ENCODE measurements at places on chromosomes 1 and 21.
A peak's percentile ranks its signal among the peaks of the same experiment; 100 is the strongest.

- H3K4me3 ChIP-seq, result no peak overlapping the region
- no peaks in the 10 kb centered on the region for H3K27me3 ChIP-seq
- DNase-seq, result no peak
- no peaks in the 10 kb centered on the region for H3K4me1 ChIP-seq
- H3K27ac ChIP-seq, result no peak overlapping the region
Measured at GRCh38 chr21:14099570-14099969, 111.2 kb downstream of the LIPI start.

DNA sequence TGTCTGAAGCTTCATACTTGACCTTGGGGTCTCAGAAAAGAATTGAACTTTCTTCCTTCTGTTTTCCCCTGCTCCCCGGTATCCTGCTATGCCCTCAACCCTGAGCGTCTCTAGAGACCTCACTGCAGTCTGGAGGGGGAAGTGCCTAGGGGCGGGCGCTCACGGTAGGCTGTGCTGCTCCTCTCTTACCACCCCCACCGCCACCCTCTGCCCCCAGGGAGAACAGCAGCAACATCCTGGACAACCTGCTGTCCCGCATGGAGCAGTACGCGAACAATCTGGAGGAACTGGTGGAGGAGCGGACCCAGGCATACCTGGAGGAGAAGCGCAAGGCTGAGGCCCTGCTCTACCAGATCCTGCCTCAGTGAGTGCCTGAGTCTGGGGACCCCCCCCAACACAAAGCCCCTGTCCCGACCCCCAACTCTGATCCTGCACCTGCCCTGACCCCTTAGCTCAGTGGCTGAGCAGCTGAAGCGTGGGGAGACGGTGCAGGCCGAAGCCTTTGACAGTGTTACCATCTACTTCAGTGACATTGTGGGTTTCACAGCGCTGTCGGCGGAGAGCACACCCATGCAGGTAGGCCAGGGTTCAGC is 10.3 kb downstream of the NPR1 start:
- no peak for DNase-seq
- no peaks in the 10 kb centered on the region for H3K4me1 ChIP-seq
- H3K27me3 ChIP-seq, result no peaks in the 10 kb centered on the region
- H3K27ac ChIP-seq, result no peak overlapping the region
- H3K4me3 ChIP-seq, result no peak overlapping the region
- peaks cover 9% of the 10 kb centered on the region for H3K36me3 ChIP-seq

DNA sequence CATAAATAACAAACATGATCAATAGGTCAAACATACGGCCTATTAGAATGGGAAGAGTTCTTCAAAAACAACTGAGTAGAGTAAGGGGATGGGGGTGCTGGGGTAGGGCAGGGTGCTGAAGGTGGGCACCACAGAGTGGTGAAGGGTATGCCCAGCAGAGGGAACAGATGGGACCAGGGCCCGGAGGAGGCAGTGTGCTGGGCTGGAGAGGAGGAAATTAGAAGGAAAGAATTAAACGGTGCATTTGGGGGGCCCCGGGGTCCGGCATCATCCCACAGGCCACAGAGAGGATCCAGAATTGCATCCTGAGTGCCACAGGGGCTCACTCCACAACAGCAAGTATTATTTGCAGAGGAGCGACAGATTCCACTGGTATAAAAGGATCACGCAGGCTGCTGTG is 94.5 kb downstream of the GLIS1 start:
- no peaks in the 10 kb centered on the region for H3K4me1 ChIP-seq
- DNase-seq, result no peak
- H3K27ac ChIP-seq, result no peak overlapping the region
- no peaks in the 10 kb centered on the region for H3K36me3 ChIP-seq

DNA sequence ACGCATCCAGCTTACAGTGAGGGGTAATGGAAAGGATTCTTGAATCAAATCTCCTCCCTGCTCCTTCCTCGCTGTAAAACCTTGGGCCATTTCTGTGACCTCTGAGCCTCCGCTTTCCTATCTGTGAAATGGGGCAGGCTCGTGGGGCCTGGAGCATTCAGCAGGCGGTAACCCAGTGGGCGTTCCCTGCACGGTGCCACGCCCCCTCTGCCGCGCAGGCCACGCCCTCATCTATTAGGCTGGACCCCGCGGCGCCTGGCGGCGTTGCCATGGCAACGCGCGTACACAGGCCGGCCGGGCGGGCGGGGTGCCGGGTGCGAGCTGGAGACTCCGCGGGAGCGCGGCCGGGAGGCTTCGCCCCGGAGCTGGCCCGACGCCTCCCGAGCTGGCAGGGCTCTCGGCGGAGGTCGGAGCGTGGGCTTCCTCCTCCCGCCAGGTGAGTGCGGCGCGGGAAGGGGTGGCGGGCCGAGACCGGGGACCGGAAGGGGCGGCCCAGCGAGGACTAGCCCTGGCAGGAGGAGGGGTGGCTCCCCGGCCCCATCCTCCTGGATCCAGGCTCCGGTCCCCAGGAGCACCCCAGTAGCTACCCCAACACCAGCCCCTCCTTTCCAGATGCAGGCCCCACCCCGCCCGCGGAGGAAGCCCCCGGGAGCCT is at the start of gene FHAD1:
FHAD1 (plus strand) TSS at position 264 of the 655 bp plus-strand sequence. CDS start 4,562 bp downstream, outside the sequence.
- peaks cover 23% of the 10 kb centered on the region for H3K4me1 ChIP-seq
- no peak for DNase-seq
- H3K27me3 ChIP-seq, result peaks cover 23% of the 10 kb centered on the region
- H3K4me3 ChIP-seq, result peak within 1 kb of the TSS; percentile 42
- no peaks in the 10 kb centered on the region for H3K36me3 ChIP-seq

- no peaks in the 10 kb centered on the region for H3K27me3 ChIP-seq
- no peaks in the 10 kb centered on the region for H3K36me3 ChIP-seq
- no peak overlapping the region for H3K4me3 ChIP-seq
Measured at GRCh38 chr1:181129771-181130606, 41.5 kb downstream of the IER5 start.

DNA sequence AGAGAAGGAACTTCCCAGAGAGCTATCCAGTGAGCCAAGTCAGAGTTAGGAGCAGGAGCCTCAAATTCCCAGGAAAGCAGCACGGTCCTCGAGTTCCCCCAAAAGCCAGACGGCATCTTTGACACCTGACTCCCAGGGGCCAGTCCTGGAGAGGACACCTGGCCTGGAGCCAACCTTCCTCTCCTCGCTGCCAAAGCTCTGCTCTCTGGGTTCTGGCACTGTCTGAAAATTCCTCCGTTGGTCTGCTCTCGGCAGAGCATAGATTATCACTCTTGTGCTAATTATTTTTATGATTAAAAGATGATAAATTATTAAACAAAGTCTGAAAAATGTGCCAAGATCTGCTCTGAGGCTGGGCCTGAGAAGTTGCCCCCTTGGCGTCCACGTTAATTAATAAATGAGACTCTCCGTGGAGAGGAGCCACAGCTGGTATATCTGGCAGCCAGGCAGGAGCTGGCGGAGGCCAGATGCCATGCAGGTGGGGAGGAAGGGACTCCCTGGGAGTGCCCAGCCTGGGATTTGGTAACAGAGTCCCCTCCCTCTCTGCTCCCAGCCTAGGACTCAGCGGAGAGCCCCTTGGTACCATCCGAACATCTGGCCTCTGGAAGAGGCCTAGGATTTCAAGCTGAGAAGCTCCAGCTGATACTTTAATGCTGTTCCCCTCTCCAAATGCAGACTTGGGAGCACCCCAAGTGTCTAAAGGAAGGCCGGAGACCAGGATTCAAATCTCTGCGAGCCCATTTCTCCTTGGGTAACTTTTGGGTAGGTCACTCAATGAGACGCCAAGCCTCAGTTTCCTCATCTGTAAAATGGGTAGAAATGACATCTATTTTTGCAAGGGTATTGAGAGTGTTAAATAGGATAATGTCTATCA is 163.7 kb upstream of the POU3F1 start:
- peaks cover 12% of the 10 kb centered on the region for H3K27me3 ChIP-seq
- H3K4me1 ChIP-seq, result no peaks in the 10 kb centered on the region
- DNase-seq, result no peak
- H3K27ac ChIP-seq, result no peak overlapping the region

DNA sequence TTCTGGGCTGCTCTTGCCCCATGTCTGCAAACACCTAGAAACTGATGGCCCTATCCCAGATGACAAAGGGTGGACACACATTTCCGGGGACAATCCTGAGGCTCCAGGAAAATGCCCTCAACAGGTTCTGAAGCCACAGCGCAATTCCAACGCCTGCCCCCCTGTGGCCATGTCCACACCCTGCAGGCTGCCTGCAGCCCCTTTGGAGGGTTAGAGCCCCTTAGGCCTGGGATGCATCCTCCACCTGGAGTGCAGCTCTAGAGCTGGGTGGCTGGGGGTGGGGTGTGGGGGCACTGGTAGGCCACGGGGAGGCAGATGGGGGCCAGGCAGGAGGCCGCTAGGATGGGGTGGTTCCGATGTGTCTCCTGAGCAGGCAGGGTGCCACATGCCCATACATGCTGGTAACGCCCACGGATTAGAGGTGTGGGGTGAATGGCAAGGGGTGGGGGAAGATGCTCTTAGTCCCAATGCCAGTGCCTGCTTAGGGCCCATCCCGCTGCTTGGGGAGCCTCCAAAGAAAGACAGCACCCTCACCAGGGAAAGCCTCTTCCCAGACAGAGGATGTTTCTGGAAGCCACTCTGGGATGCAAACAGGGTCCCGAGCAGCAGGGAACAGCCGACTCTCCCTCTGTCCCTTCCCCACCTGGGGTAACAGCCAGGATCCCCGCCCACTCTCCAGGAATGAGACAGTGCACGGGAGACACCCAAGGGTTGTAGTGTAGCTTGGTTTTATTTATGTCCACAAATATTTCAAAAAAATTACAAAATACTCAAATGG is 34.0 kb downstream of the SLC45A1 start:
- H3K27ac ChIP-seq, result peak overlapping the region; percentile 68
- no peak overlapping the region for H3K4me3 ChIP-seq
- DNase-seq, result no peak
- H3K27me3 ChIP-seq, result no peaks in the 10 kb centered on the region
- H3K4me1 ChIP-seq, result peaks cover 8% of the 10 kb centered on the region

GRCh38 chr1:2103266-2103900 is 53.2 kb downstream of the PRKCZ start:
- no peaks in the 10 kb centered on the region for H3K27me3 ChIP-seq
- DNase-seq, result no peak
- H3K27ac ChIP-seq, result no peak overlapping the region
- H3K36me3 ChIP-seq, result no peaks in the 10 kb centered on the region

- peaks cover 10% of the 10 kb centered on the region for H3K4me1 ChIP-seq
- no peak for DNase-seq
- no peak overlapping the region for H3K27ac ChIP-seq
Measured at GRCh38 chr1:116794804-116795481, 40.7 kb downstream of the CD2 start.

DNA sequence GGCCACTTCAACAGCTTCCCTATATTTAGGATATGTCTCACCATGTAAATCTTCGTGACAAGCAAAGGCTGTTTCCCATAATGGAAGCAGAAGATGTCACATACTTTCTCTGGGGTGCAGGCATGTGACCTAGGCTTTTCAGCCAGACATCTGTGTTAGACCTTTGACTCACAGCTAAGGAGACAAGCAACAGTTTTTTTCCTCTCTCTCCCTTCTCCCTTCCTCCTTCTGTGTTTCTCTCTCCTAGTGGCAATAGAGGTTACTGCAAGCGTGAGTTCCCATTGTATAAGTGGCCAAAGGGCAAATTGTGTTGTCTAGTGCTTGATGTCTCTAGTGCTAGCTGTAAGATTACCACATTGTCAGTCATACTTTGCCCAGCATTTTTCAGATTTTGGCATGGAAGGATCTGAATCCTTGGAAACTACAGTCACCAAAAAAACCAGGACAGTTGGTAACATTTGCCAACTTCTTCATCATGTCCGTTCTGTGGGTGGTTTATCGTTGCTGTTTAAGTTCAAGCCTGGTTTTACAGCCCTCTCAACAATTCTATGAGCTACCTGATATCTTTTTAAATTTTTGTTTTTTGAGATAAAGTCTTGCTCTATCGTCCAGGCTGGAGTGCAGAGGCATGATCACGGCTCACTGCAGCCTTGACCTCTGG is 44.4 kb upstream of the RABGAP1L start:
- H3K27me3 ChIP-seq, result no peaks in the 10 kb centered on the region
- no peak for DNase-seq
- H3K4me1 ChIP-seq, result no peaks in the 10 kb centered on the region
- no peaks in the 10 kb centered on the region for H3K36me3 ChIP-seq
- no peak overlapping the region for H3K4me3 ChIP-seq
- H3K27ac ChIP-seq, result no peak overlapping the region

- no peak overlapping the region for H3K4me3 ChIP-seq
- no peak for DNase-seq
- peaks cover 6% of the 10 kb centered on the region for H3K36me3 ChIP-seq
- no peaks in the 10 kb centered on the region for H3K4me1 ChIP-seq
- no peak overlapping the region for H3K27ac ChIP-seq
- no peaks in the 10 kb centered on the region for H3K27me3 ChIP-seq
Measured at GRCh38 chr21:42570362-42570761, 56.7 kb downstream of the SLC37A1 start.

DNA sequence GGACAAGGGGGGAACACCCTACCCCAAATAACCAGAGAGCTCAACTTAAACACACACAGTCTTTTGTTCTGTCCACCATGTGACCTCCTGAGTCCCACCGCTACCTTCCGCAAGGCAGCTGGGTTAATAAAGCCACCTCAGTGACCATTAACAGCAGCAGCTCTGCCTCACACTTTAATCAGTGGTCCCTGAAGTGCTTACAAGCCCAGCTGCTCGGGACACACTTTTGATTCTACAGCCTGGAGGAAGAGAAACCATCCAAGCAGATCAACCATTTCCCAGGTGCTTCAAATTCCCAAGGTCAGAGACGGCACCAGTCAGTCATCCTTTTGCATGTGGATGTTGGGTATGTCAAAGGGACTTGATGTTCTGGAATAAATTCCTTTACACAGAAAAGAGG is 70.1 kb downstream of the KCNJ15 start:
- H3K36me3 ChIP-seq, result no peaks in the 10 kb centered on the region
- peak overlapping the region; percentile 45 for H3K27ac ChIP-seq
- H3K4me3 ChIP-seq, result no peak overlapping the region
- no peak for DNase-seq
- peaks cover 4% of the 10 kb centered on the region for H3K4me1 ChIP-seq

DNA sequence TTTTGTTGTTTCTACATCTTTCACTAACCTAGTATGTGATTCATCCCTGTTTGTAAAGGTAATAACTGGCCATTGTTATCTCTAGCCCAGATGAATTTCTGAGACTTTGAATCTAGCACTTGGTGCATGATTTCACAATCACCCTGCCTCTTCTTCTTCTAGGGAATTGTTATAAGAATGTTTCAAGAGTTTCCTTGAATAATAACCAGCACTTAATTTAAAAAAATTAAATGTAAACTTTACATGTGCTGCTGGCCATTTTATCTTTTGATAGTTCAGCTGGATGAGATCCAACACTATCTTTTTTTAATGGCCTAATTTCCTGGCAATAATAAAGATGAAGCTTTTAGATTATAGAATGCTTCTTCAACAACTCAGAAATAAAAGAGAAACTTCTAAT is 31.8 kb downstream of the UBE2U start:
- no peak overlapping the region for H3K27ac ChIP-seq
- DNase-seq, result no peak
- no peaks in the 10 kb centered on the region for H3K36me3 ChIP-seq
- H3K4me3 ChIP-seq, result no peak overlapping the region

- peaks cover 8% of the 10 kb centered on the region for H3K4me1 ChIP-seq
- no peak overlapping the region for H3K4me3 ChIP-seq
- no peak overlapping the region for H3K27ac ChIP-seq
- no peak for DNase-seq
- no peaks in the 10 kb centered on the region for H3K27me3 ChIP-seq
Measured at GRCh38 chr1:92975551-92976232, 14.4 kb upstream of the DIPK1A start.

GRCh38 chr1:39788426-39788757 is 273 bp downstream of the BMP8B start:
- H3K36me3 ChIP-seq, result no peaks in the 10 kb centered on the region
- H3K4me1 ChIP-seq, result peaks cover 16% of the 10 kb centered on the region
- no peaks in the 10 kb centered on the region for H3K27me3 ChIP-seq

GRCh38 chr1:4027492-4028138 is 127.5 kb upstream of the C1orf174 start:
- no peak overlapping the region for H3K4me3 ChIP-seq
- DNase-seq, result no peak
- no peaks in the 10 kb centered on the region for H3K27me3 ChIP-seq
- no peak overlapping the region for H3K27ac ChIP-seq
